ENCODE measurements at places on chromosomes 2 and 18.

DNA sequence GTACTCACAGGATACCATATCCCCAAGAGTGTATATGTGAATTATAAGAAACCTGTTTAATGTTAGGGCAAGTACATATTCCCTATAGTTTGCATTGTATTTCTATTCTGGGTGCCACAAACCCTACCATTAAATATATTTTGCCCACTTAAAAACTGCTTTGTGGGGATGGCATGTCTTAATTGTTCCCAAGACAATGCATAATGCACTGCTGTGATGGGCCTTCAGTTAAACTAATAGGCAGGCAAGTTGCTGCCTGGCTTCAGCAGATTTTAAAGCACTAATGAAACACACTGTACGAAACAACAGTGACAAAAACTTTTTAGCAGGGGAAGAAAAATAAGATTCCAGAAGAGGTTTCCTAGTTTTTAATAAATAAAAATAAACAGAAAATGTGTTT lies 104.8 kb upstream of the VRK2 start:
- DNase-seq: no peak

- DNase-seq: no peak
Observed at GRCh38 chr2:201854841-201855240, 48.5 kb downstream of the CDK15 start.

GRCh38 chr2:134917360-134917865 lies 1.2 kb upstream of the CCNT2 start:
- no peak for DNase-seq

- no peak for DNase-seq
Observed at GRCh38 chr18:32777049-32777448, 4.2 kb upstream of the KLHL14 start.

- DNase-seq: no peak
Observed at GRCh38 chr2:126729896-126730295, 73.9 kb downstream of the GYPC start.

- no peak for DNase-seq
Observed at GRCh38 chr2:46385786-46386577, 88.8 kb downstream of the EPAS1 start.

GRCh38 chr18:5476961-5477800 lies 66.6 kb downstream of the EPB41L3 start:
- DNase-seq: no peak

DNA sequence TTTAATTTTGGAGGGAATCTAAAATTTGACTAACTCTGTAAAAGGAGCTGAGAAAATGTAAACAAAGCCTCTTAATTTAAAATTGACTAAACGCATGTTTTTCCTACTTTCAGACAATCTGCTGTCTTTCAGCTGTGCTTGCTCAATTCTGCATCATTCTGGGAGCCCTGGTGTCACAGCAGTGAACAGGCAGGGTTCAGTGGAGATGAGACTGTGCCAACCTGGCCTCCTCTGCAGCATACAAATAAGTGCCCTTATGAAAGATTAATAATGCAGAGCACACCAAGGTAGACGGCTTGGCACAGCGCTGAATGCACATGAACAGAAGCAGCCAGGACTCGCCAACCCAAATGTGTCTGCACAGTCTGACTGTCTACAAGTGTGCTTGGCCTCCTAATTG lies 222.0 kb upstream of the CHAC2 start:
- DNase-seq: no peak

- DNase-seq: no peak
Observed at GRCh38 chr2:189580241-189580651, 340 bp downstream of the SLC40A1 start.

Data from stimulated activated CD4-positive, alpha-beta T cell treated with anti-CD3 and anti-CD28 coated beads, Interleukin-1b, Interleukin-23, amount 100 ng/mL, for 1 hour (primary cell).